ENCODE measurements at places on chromosomes 1 and 21.

DNA sequence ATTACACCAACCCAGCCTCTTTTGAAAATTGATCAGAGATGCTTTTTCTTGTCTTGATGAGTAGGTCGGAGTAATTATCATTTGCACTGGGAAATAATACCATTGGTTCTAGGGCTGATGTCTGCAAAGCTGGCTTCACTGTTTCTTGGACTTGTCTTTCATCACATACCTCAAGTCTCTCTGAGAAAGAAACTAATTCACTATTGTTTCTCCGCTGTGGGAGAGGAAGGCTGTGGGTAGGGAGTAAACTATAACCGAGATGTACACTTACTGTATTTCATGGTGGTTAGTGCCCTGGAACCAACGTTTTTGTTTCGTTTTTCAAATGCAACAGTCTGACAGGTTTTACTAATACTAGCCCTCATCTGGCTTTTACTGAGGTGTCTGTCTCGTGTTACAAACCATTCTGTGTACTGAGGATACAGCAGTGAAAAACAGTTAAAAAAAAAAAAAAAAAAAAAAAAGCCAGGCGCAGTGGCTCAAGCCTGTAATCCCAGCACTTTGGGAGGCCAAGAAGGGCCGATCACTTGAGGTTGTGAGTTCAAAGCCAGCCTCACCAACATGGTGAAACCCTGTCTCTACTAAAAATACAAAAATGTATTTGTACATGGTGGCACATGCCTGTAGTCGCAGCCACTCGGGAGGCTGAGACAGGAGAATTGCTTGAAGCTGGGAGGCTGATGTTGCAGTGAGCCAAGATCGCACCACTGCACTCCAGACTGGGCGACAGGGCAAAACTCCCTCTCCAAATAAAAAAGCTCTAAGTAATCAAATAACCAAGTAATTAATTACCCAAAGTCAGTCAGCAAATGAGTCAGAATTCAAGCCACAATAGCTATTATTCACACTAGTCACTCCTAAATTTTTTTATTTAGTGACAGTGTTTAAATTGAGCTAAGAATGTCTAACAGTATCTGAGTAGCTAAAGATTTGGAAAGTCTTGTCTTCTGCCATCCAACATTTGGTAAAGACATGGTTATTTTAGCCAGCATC, 23.3 kb downstream of the TOMM20 start:
- DNase-seq, result no peak

GRCh38 chr1:234897390-234897749, 231.3 kb downstream of the TOMM20 start:
- DNase-seq, result no peak

DNA sequence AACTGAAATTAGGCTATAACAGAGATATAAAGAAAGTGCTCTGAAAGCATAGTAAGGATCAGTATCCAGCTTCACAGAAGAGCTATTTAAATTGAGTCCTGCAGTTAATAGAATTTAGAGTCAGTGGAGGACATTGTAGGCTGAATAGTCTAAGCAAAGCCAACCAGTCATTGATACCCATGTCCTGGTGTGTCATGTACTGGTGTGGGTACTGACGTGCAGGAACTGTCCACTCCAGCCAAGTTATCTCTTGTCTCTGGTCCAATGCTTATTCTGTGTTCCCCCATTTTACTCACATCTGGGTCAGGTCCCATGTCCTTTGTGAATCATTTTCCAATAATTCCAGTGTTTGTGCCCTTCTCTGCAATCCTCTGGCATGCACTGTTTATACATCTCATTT, 90.0 kb downstream of the MACF1 start:
- no peak for DNase-seq

DNA sequence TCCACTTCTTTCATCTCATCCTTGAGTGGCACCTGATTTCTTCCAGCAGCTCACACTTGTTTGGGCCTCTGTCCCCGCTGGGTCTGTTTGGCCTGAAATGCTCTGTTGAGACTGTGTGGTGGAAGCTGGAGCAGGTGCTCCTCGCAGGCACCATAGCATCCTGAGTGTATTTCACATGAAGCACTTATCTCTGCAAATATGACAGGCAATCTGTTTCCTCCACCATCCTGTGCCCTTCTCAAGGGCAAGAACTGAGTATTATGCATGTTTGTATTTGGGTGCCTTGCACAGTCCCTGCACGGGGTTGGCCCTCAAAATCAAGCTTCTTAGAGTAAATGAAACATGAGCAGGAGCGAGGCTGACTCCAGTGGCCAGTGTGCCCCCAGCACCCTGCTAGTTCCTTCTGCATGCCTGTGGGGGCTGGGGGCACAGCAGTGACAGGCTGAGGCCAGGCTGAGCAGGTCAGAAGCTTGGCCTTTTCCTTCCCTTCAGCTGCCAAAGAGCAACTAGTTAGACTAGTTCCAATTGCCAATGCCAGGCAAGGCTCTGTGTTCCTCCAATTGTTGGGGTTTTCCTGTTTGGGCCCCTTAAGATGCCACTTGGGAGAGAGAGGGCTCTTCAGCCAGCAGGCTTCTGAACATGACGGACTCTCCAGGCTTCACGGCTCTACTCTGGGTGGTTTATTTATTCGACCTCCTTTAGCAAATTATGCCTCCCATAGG, 129.6 kb upstream of the ATP1A1 start:
- no peak for DNase-seq

DNA sequence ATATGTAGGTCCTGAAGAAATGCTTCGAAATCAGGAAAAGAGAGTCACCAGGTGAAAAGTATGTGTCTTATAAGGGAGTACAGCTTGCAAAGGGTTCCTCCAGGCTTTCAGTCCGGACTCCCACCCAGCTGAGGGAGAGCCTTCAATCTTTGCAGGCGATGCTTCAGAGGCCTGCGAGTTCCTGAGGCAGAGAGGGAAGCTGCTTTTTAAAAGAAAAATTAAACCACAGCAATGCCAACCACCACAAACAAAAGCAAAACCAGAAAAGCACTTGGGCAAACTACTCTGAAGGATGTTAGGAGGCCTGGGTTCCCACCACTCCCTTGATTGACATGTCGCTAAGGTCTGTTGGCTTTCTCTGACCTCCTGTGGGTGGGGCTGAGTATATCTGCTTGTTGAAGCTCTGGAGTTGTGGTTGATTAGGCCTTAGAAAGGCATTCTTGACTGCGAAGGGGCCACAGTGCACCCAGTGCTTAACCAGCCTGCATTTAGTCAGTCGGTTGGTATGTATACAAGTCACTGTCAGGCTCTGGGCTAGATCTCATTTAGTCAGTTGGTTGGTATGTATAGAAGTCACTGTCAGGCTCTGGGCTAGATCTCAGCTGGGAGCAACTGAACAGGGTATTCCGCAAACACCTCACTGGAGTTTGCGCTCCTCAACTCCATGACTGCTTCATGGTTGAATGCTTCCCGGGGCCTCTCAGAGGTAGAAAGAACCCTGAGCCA, 1.2 kb downstream of the NIPAL3 start:
- DNase-seq, result no peak

- DNase-seq, result no peak
These were observed 7.2 kb downstream of the TFF2 start for GRCh38 chr21:42343556-42343955.

DNA sequence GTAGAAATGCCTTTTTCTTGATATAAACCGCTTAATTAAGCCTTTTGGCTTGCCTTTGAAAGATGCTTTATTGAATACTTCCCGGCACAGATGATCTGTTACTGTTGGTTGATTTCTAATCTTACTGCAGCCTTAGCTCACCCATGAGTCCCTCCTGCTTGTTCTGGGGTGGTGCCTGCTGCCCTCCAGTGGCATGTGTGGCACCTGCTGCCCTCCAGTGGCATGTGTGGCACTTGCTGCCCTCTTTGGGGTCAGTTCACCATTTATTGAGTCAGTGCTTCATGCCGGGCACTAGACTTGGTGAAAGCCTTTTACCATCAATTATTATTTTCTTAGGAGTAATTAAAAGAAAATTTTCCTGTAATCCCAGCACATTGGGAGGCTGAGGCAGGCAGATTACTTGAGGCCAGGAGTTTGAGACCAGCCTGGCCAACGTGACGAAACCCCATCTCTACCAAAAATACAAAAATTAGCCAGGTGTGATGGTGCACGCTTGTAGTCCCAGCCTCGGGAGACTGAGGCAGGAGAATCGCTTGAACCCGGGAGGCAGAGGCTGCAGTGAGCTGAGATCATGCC, 54.3 kb downstream of the ADARB1 start:
- DNase-seq, result no peak

GRCh38 chr21:27329255-27329851, 362.5 kb upstream of the ADAMTS5 start:
- DNase-seq, result peak; percentile 47

GRCh38 chr1:222171005-222171404, 376.9 kb downstream of the HHIPL2 start:
- DNase-seq, result peak; percentile 2

DNA sequence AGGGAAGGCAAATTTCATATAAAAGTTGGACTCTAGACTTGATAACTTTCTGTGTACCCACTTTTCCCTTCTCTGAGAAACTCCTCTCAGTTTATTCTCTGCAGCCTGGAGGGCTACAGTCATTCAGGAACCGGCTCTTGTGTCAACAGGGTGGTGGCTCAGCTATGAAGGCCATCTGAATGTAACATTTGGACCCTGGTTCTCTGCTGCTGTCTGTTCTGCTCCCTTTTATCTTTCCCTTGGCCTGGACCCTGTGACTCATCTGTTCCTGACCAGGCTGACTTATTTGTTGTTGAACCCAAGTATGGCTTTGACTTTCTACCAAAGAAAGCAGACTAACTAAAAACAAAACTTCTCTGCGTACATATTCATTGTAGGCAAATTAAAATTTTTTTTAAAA, 75.4 kb downstream of the CENPF start:
- no peak for DNase-seq

DNA sequence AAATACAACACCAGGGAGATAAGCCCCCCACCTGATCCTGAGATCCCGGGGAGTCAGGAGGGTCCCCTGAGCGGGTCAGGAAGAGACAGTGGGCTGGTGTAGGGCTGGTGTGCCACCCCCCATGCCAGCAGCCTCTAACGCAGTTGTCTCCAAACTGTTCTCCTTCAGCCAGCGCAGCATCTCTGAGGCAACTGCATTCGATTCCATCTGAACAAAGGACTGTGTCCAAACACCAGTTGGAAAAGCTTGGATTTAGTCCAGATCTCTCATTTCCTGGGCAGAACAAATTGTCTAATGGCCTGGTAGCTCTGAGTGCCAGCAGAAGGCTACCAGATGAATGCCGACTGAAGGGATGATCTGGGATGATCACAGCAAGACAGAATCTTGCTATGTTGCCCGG, 44.1 kb upstream of the EIF4G3 start:
- no peak for DNase-seq

- no peak for DNase-seq
These were observed 229.7 kb downstream of the C1orf94 start for GRCh38 chr1:34406377-34406776.

GRCh38 chr1:213914392-213914791, 73.4 kb upstream of the PROX1 start:
- DNase-seq, result no peak
